ENCODE measurements at places on chromosomes 11 and 22.

DNA sequence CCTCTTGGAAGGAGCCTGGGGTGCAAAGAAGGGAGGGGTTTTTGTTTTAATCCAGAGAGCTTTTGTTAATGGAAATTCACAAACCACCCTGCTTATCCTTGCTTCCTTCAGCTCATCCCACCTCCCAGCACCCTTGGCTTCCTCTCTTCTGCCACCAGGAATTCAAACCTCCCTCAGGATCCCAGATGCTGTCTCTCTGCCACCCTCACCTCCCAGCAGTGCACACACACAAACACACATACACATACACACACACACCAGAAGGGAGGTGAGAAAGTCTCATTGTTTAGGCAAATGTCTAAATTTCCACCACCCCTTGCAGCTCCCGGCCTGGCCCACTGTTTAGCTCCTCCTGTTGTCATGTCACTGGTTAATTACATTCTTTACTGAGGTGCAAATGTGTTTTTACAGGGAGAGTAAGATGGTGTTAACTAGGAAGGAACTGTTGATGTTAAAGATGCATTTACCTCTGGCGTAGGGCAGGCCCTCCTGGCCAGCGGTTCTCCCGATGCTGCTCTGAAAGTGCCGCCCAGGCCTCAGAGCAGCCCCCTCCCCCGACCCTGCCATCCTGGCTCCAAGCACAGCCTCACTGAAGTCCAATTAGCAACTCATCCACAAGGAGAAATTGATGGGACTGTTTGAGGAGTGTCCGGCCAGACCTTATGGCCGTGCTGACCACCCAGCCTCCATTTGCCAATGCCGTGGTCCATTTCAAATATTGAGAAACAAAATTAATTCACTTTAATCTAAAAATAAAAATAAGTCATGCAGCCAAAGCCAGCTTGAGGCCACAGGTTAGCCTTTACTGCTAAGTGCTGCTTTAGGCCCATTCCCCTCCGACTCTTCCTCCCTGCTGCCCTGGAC lies 165.4 kb downstream of the FEZ1 start:
- DNase-seq: no peak

- DNase-seq: no peak
Measured at GRCh38 chr11:75319035-75319877, 32.2 kb downstream of the ARRB1 start.

- DNase-seq: no peak
Measured at GRCh38 chr11:78688460-78688859, 113.8 kb upstream of the NARS2 start.

GRCh38 chr22:31829505-31829904 lies 75.7 kb downstream of the DEPDC5 start:
- DNase-seq: no peak

DNA sequence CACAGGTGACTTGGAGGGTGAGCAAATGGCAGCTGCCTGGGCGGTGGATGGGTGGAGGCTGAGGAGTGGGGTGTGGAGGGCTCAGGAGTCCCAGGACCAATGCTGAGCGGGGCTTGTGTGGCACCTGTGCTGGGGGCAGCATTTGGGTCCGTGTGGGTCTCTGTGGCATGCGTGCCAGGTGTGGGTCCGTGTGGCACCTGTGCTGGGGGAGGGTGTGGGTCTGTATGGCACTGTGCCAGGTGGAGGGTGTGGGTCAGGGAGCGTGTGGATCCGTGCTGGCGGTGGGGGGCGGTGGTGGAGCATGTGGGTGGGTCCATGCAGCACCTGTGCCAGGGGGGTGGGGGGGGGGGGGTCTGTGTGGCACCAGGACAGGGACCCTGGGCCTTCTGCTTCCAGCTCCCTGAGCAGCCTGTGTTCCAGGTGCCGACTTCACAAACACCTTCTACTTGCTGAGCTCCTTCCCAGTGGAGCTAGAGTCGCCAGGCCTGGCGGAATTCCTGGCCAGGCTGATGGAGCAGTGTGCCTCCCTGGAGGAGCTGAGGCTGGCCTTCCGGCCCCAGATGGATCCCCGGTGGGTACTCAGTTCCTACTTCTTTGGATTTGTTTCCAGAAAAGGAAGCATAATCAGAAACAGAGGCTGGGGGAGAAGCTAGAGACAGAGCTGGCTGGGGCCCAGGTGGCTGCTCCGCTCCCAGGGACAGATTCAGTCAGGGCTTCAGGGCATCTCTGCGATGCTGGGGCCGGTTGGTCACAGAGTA lies 14.7 kb downstream of the SELENOO start:
- DNase-seq: no peak

- DNase-seq: no peak
Measured at GRCh38 chr11:82814379-82814778, 80.7 kb upstream of the FAM181B start.

GRCh38 chr11:68127714-68128681 lies 6.8 kb upstream of the CHKA start:
- no peak for DNase-seq

DNA sequence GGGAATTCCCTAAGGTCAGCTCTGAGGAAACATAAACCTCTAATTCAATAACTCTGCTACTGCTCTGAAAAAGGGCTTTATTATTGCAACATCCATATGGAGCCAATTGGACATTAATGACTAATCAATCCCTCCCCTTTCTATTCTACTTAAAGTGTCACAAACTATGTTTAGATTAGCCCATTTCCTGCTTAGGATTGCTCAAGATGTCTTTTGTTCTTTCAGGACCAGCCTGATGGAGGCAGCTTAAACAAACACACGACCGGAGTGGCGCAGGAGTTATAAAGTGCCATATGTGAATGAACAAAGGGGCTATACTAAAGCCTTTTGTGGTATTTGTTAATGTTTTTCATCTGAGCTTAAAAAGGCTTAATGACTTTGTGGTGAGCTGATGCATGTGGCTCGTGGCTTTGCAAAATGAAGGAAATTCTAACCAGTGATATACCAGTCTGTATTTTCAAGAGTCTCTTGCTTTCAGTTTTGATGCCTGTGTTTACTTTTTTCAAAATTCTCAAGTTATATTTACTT lies 354.4 kb downstream of the SOX6 start:
- DNase-seq: no peak

- DNase-seq: no peak
Measured at GRCh38 chr11:124519850-124520549, 23.5 kb downstream of the OR8B12 start.

GRCh38 chr11:68383976-68384501 lies 71.6 kb downstream of the LRP5 start:
- DNase-seq: peak; percentile 29

GRCh38 chr11:94132823-94133408 lies 4.3 kb downstream of the PANX1 start:
- no peak for DNase-seq

Data from stimulated activated CD4-positive, alpha-beta T cell treated with anti-CD3 and anti-CD28 coated beads, Interleukin-1b, Interleukin-23, amount 100 ng/mL, for 1 hour (primary cell).